Colonic mucosa (tissue), 4 donors: ENCODE measurements at places on chromosomes 16 and 17. TPM values are rescaled to one million over a fixed set of nuclear protein-coding genes. Genes with fewer than 3 reads are reported as not detected.

GRCh38 chr16:73794994-73795393 is 501.6 kb upstream of the PSMD7 start:
- H3K36me3 ChIP-seq = no peaks in the 10 kb centered on the region
- H3K27me3 ChIP-seq = no peaks in the 10 kb centered on the region
- no peaks in the 10 kb centered on the region for H3K4me1 ChIP-seq
- H3K4me3 ChIP-seq = no peak overlapping the region
- no peak overlapping the region for H3K27ac ChIP-seq
- no peak for DNase-seq

DNA sequence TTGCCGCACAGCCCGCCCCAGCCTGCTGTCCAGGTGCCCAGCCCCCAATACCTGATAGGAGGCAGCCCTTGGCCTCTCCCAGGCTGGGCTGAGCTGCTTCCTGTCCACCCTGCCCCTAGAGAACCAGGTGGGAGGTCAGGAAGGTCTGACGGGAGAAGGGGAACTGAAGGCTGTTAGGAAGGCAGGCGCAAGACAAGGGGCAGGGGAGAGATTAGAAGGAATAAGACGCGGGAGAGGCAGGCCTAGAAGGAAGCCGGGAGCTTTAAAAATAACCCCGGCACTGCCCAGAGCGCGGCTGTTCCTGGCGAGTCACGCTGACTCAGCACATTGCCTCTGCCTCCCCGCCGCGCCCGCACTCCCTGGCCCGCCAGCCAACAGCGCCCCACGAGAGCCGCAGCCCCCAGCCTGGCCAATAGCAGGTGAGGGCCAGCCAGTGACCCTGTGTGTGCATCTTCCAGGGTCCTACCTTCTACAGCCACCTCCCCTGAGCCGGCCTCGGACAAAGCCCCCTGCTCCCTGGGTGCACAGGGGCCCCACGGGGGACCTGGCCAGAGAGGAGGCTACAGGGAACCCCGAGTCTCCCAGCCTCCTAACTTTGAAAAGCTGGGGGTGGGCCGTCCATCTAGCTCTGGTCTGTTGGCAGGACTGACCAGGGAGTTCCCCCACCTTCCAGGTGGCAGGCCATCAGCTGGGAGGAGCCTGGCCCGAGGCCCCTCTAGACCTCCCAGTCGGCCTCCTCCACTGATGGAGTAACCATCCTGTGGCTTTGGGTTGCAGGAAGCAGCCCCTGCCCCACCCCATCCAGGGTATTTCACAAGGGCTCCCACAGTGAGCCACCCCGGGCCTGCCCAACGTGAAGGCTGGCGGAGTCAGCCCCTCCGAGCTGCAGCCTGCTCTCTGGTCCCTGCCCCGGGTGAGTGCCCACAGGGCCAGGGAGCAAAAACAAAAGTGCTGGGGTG is 4.0 kb downstream of the MAFG start:
- peaks cover 34% of the 10 kb centered on the region for H3K4me1 ChIP-seq
- H3K36me3 ChIP-seq = no peaks in the 10 kb centered on the region
- peak; percentile 82 for DNase-seq

- no peaks in the 10 kb centered on the region for H3K27me3 ChIP-seq
- H3K4me3 ChIP-seq = no peak overlapping the region
- H3K27ac ChIP-seq = no peak overlapping the region
- H3K4me1 ChIP-seq = peaks cover 3% of the 10 kb centered on the region
Observed at GRCh38 chr16:56628486-56629350, 3.1 kb downstream of the MT1E start.

DNA sequence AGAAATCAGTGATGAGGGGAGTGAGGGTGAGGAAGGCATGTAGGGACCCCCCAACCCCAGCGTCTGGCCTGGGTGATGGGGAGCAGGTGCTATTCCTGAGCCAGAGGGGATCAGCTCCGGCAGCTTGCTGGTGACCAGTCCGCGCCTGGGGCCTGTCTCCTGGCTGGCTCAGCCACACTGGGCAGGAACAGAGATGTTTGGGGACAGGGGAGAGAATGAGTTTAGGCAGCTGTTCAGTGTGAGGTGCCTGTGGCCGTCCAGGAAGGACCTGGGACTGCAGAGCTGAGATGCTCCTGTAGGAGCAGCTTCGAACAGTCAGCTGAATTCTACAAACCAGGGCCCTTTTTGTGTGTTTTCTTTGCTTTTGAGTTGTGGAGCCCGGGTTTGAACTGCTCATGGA is 23.2 kb upstream of the SPNS2 start:
- H3K4me3 ChIP-seq = no peak overlapping the region
- H3K4me1 ChIP-seq = peaks cover 25% of the 10 kb centered on the region
- no peak overlapping the region for H3K27ac ChIP-seq
- no peak for DNase-seq
- H3K27me3 ChIP-seq = no peaks in the 10 kb centered on the region

DNA sequence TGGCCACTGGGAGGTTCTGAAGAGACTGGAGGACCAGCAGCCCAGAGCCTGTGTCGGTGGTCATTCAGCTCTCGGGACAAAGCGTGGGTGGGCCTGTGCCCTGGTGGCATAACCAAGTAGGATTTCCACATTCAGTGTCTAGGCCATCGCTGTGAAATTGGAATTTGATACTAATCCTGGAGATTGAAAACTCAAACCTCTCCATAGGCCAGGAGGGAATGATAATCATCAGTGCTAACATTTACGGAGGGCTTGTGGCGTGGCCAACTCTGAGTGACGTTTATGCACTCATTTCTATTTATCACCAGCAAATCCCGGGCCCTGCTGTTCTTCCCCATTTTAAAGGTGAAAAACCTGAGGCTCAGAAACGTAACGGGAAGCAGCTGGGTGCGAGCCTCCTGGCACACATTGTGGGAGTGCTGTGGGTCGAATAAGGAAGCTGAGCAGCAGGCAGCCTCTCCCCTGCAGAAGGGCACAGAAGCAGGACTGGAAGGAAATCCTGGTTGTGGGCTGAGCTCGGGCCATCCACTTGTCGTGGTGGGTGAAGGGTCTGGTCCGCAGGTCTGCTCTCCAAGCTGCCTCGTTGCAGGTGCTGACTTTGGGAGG is 33.1 kb downstream of the RAI1 start:
- no peak overlapping the region for H3K4me3 ChIP-seq
- no peaks in the 10 kb centered on the region for H3K27me3 ChIP-seq
- H3K4me1 ChIP-seq = peaks cover 12% of the 10 kb centered on the region
- peak overlapping the region; percentile 22 for H3K27ac ChIP-seq

DNA sequence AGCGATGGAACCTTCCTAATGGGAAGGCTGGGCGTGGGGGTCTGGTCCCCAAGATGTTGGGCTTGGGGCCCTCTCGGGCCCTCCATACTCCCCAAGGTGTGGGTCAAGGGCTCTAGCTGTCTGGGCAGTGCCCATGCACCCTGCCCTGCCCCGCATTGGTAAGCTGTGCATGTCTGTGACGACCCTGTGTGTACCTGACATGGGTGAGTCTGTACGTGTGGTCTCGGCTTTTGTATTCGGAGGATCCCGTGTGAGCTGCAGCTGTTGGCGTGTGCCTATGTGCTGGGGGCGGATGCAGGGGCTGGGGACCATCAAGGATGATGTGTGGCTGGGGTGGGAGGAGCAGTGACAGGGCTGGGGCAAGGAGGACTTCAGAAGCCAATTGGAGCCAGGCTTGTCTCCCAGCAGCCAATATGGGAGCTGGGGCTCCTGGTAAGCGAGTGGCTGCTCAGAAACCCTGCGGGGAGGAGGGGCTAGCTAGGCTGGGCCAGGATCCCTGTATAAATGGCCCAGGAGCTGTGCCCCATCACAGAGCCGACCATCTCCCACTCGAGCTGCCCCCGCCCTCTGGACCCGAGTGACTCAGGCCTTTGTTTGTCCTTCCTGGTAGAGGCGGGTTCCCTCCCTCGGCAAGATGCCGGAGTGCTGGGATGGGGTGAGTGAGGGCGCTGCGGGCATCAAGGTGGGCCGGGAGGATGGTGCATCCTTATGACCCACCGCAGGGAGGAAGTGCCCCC is at the start of gene NDRG4:
Gene NDRG4 (plus strand): TSS at position 529 of the 737 bp plus-strand sequence. CDS start 106 bp downstream, at position 635.
- DNase-seq = peak; percentile 54
- peaks cover 12% of the 10 kb centered on the region for H3K4me1 ChIP-seq
- peak within 1 kb of the TSS; percentile 30 for H3K4me3 ChIP-seq
- no peak within 1 kb of the TSS for H3K27ac ChIP-seq
- H3K36me3 ChIP-seq = no peaks in the 10 kb centered on the region

DNA sequence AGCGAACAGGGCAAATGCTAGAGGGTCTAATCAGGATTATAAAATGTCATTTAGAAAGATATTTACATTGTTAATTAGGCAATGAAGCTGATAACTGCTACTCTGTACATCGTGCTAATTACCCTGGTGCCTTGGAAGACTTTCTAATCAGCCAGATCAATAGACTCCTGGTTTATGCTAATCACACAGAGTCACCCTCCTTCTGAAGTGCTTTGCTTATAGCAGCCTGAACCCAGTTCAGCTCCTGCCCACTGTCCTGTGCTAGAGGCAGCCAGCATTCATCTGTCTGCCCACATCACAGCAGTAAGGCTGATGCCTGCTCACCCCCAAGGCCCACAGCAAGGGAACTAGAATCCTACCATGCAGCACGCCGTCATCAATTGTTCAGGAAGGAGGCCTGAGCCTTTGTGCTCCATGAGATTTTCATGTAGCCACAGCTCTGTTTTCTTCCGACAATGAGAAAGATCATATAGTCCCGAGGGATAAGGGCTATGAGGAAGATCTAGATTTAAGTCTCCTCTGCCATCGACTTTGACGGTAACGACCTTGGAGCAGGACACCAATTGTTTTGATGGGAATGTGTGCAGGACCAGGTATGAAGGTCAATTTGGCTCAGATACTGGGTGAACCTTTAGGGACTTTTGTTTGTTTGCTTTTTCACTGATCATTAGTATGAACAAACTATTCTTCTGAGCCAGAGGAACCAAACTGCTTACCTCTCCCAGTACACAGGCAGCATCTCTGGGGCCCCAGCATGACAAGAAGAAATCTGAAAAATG is 12.5 kb upstream of the LYRM9 start:
- no peaks in the 10 kb centered on the region for H3K27me3 ChIP-seq
- no peak for DNase-seq
- H3K4me1 ChIP-seq = no peaks in the 10 kb centered on the region
- H3K36me3 ChIP-seq = no peaks in the 10 kb centered on the region

- peak overlapping the region; percentile 28 for H3K27ac ChIP-seq
- peak; percentile 58 for DNase-seq
- peaks cover 36% of the 10 kb centered on the region for H3K4me1 ChIP-seq
- peaks cover 6% of the 10 kb centered on the region for H3K36me3 ChIP-seq
- peaks cover 8% of the 10 kb centered on the region for H3K27me3 ChIP-seq
Observed at GRCh38 chr17:83083368-83084201, 4.2 kb downstream of the METRNL start.

- H3K4me1 ChIP-seq = no peaks in the 10 kb centered on the region
- no peak overlapping the region for H3K4me3 ChIP-seq
- H3K27me3 ChIP-seq = no peaks in the 10 kb centered on the region
- DNase-seq = no peak
Observed at GRCh38 chr17:17505610-17506171, 9.5 kb upstream of the RASD1 start.

The EXOC7 gene
- 88.0 TPM for total RNA-seq

The RAC3 gene
- total RNA-seq = 7.0 TPM

The SLC13A2 gene
- 24.7 TPM for total RNA-seq

The TANC2 gene
- total RNA-seq = 15.1 TPM

The PYDC1 gene
- total RNA-seq = not detected

The SCARF1 gene
- 6.3 TPM for total RNA-seq

The KCNG4 gene
- not detected for total RNA-seq

The DLX4 gene
- total RNA-seq = not detected

The UTP18 gene
- 30.9 TPM for total RNA-seq

The RTN4RL1 gene
- 0.32 TPM for total RNA-seq

The HSPB9 gene
- not detected for total RNA-seq

The PHLPP2 gene
- total RNA-seq = 53.1 TPM
